ENCODE measurements at places on chromosomes 2 and 18. TPM values are rescaled to one million over a fixed set of nuclear protein-coding genes. Genes with fewer than 3 reads are reported as not detected.

- no peak for DNase-seq
Measured at GRCh38 chr2:189109921-189110397, 69.6 kb downstream of the COL5A2 start.

DNA sequence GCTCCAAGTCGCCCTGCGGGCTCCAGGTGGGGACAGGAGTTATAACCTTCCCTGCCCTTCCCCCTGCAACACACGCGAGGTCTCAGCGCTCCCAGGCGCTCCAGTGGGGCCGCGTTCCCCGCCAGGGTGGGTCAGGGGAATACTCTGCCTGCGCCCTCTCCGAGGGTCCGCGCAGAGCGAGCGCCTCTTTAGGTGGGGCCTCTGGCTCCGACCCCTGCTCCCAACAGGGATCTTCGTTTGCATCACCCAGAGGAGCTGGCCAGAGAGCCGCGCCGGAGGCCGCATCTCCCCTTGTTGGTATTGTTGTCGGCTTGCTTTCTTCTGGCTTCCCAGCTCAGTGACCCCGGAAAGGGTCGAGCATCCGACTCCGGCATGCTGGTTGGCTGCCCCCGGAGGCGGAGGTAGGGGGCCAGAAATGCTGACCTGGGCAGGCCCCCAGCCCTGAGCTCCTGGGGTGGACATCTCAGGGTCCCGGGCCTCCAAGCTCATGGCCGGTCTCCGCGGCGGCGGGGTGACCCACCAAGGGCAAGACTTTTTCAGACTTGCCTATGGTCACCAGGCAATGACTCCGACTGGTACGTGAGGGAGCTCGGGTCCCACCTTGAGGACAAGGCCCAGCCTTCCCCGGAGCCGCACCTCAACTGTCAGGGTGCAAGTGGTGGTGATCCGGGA, 11.2 kb upstream of the EN1 start:
- DNase-seq, result no peak

DNA sequence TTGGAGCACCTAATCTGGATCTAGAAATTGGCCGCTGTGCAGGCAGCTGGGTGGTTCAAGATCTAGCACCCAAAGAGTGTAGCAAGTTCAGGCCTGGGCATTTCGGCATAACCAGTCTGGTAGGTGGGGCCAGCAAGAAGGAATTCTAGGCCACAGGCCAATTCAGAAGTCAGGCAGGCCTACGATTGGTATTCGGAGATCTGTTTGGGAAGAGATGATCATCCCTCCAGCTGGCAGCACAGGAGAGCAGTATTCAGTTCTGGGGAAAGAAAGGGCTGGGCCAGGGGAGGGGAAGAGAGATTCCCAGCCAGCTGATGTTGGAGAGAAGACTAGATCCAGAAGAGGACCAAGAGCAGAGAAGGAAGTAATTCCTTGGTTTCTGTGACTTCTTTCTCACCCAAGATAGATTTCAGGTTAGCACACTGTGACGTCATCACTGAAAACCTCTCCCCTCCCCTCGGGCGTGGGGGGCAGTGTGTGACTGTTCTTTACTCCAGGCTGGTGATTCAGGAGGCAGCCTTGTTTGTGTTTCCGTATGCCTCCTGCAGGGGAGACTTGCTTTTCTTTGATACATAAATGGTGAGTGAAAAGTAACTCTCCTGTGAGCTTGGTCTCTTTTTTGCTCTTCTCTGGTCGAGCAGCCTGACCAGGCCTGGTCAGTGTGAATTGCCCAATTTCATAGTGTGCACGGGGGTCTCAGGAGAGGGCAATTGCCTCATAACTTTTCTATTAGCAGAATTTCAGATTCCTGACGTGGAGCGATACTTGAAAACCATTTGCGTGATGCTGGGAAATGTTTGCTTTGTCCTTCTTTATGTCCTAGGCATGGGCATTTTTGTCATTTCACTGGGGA, 61.1 kb downstream of the MEIS1 start:
- DNase-seq, result peak; percentile 74

DNA sequence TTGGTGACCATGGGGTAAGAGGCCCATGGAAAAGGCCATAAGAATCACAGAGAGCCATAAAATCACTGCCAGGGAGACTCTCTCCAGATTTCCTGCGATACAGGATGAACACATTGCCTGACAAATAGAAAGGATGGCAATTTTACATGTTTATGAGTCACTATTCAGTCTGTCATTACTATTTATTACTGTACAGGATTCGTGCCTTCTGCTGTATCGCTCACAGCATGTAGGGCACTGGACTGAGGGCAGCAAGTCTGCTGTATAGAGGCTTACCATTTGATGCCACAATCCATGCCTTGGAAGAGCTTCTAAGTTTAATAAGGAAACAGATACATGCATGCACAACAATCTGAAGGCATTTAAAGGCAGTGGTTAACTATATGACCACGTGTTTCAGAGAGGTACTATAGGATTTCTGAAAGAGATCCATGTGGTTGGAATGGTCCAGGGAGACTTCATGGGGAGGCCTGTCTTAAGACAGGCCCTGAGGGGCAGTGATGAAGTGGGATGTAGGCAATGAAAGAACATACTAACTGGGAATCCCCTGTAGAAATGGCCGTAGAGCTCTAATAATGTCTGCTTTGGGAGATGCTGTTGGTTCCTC, 702.4 kb upstream of the RAB6C start:
- no peak for DNase-seq

GRCh38 chr2:201072201-201072530, 365 bp downstream of the NDUFB3 start:
- no peak for DNase-seq

DNA sequence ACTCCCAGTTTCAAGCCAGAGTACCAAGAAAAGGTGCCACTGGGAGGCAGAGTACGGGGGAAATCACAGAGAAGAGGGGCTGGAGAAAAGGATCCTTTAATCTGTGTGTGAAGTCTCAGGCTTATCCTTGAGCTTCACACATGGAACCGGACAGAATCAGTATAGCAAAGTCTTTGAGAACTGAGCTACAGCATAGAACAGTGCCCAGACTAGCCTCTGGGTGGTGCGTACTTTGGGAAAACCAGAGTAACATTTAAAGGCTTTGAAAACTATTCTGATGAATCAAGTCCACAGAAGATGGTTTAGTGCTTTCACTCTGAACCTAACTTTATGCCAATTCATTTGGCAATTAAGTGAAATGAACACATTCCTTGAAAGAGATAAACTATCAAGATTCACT, 83.1 kb downstream of the BABAM2 start:
- no peak for DNase-seq

DNA sequence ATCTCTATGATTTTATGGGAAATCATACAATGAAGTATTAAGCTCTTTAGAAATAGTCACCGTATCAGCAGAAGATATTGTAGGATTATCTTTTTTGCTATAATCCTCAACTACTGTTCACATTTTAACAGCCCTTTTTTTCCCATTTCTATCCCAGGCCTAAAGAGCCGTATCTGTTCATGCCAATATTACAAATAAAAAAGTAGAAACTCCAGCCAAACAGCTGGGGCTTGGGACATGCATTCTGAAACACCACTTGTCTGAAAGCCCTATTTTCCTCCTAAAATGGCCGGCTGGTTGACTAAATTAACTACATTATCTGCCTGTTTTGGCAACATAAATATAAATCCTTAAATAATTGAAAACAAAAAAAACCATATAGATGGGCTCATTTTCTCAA, 477.8 kb downstream of the CDH2 start:
- DNase-seq, result no peak

DNA sequence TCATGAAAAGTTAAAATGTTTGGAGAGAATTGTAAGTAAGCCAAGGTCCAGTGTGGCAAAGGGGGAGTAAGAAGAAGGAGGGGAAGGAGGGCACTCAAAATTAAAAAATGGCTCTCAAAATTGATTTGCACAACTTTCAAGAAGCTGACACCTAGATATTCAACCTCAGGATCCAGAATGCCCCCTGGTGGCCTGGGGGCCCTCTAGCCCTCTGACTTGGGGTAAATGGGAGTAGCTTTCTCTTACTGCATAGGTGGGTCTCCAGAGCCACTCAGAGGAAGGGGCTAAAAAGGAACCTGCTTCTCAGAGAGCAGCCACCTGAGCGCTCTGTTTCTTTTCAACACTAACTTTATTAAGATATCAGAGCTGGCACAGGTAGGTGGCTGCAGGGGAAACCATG, 968.5 kb downstream of the BCL11A start:
- no peak for DNase-seq

DNA sequence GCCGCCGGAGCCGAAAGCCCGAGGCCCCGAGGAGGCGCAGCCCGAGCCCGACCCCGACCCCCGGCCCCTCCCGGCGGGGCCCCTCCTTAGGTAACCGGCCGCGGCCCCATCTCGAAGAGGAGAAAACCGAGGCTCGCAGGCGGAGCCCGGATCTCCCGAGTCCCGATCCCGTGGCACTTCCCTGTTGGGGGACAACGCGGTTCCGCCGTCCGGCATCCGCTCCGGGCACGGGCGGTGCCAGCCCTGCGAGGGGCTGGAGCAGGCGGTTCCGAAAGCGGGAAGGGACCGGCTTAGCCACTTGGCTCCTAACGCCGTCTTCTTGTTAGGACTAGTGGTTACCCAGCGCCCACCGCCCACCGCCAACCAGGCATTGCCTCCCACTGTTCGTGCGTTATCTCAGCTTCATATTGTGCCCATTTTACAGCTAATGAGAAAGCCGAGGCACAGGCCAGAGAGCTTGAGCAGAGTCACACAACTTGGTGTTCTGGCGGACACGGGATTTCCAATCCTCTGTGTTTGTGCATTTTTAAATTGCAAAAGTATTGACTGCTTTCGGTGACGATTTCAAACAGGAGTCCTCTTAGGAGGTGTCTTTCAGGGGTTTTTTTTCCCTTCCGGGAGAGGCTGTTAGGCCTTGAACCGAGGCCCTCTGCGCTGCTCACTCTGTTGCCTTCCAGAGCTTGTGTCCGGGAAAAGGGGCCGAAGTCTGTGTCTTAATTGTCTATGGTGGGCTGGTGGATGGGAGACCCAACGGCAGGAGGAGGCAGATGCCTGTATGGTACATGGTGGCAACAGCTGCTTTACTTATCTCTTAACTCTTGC, 562 bp downstream of the CENPA start:
- DNase-seq, result no peak

DNA sequence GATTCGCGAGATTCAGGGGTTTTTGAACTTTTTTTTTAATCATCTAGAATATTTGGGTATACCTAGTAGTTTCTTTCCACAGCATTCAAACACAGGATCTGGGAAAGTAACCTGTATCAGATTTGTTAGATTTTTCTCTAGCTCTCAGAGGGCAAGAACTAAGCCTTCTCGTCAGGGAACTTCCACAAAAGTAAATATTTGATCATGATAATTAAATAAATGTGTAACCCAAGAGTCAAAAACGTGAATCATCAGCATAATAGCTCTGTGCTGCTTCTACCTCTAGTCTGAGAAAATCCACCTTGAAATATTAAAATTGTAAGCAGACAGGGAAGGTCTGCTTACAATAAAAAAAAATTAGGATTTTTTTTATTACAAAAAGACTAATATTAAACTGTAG, 225.7 kb upstream of the SPOPL start:
- DNase-seq, result peak; percentile 61

The GPBAR1 gene
- 0.12 TPM for polyA plus RNA-seq

The SP140 gene
- 0.24 TPM for polyA plus RNA-seq

All from A549 (cell line).